ENCODE measurements at places on chromosomes 3 and 15.
A peak's percentile ranks its signal among the peaks of the same experiment; 100 is the strongest.

- DNase-seq, result no peak
Measured at GRCh38 chr3:118970819-118971218, 63.8 kb downstream of the IGSF11 start.

DNA sequence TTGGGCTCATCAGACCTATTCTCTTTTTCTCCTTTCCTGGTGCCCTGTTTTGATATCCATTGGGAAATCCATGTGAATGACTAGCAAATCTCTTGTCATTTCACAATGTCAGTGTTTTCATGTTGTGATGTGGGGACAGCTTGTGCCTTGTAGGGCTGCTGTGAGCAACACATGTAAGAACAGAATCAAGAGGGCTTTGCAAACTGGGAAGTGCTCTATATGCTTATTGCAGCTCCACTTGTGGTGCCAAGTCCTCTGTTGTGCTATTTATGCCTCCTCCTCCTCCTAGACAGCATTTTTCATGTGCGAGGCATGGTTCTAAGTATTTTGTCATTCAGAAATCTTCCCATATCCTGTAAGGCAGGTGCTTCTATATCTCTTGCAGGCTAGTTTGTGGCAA is 56.4 kb downstream of the ZNF621 start:
- DNase-seq, result no peak

DNA sequence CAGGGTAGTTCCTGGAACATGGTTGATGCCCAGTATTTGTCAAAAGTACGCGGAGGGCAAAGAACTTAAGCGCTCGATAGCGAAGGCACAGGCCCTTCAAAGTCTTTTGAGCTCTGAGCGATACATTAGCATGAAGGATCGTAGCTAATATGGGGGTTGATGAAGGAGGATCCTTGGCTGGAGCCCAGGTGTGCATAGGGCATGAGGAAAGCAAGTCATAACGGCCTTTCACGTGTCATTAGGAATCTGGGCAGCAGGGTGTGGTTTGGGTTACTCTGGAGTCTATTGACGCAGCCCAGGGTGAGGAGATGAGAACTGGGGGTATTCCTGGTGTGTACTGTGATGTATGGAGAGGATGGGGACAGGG is 31.7 kb downstream of the SPINK8 start:
- DNase-seq, result no peak

GRCh38 chr3:59526999-59527398 is 477.2 kb upstream of the CFAP20DC start:
- no peak for DNase-seq

GRCh38 chr3:119331661-119332060 is 37.5 kb downstream of the ARHGAP31 start:
- DNase-seq, result no peak

- DNase-seq, result no peak
Measured at GRCh38 chr3:25849641-25850385, 59.9 kb downstream of the OXSM start.

DNA sequence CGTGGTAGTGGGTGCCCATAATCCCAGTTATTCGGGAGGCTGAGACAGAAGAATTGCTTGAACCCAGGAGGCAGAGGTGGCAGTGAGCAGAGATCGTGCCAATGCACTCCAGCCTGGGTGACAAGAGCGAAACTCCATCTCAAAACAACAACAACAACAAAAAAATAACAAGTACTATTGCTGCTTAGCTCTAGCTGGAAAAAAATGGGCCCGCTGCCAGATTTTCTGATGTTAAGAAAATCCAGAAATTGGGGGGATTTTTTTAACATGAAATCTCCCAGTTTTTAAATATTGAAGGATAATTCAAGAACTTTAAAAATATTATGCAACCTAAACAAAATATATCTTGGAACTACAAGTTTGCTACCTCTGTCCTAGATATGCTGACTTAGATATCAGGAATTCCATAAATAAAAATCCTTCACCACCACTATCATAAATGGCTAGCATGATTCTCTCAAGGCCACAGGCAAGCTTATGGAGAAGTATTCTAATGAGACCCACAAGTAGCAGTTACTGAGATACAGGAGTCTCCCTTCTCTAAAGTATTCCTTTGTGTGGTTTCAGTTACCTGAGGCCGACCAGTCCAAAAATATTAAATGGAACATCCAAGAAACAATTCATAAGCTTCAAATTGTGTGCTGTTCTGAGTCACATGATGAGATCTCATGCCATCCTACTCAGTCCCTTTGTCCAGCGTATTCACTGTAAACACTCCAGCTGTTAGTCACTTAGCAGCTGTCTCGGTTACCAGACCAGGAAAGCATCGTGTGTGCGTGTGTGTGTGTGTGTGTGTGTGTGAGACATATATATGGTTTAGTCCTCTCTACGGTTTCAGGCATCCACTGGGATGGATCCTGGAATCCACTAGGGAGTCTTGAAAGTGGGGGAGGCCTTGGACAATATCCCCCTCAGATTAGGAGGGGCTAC is 277.2 kb downstream of the TBL1XR1 start:
- DNase-seq, result no peak

DNA sequence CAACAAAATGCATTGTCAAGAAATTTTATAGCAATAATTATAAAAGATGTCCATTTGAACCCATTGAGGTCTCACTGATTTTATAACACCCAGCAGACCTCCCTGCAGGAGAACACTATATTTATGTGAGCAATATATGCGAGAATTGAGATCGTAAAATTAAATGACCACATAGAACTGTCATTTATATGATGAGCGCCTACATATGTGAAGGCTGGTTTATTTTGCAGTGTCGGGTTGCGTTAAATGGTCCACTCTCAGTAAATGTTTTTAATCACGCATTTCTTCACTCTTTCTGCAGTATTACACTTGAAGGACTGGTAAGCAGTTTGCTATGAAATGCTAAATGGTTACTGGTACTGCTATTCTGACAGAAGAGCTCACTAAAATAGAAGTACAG is 408.5 kb upstream of the AGTR1 start:
- DNase-seq, result peak; percentile 7

DNA sequence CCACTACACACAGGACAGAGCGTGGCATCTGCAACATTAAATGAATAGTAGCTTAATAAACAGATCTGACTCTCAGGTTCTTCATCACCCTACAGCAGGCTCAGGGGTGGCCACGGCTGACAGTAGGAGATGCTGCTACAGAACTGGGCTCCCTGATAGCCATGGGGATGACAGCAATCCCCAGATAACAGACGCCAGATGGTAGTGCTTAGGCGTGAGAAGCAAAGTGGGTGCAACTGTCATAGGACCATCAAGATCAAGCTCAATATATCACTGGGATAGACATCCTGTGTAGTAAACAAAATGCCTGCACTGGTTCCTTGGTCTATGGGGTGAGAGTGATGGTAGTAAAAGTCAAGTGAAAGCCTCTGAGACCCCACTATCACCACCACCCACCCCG is 2.6 kb upstream of the TPRA1 start:
- DNase-seq, result no peak

GRCh38 chr3:43923104-43923882 is 232.6 kb downstream of the ABHD5 start:
- peak; percentile 27 for DNase-seq

- no peak for DNase-seq
Measured at GRCh38 chr3:172580680-172581401, 57.6 kb upstream of the TNFSF10 start.

DNA sequence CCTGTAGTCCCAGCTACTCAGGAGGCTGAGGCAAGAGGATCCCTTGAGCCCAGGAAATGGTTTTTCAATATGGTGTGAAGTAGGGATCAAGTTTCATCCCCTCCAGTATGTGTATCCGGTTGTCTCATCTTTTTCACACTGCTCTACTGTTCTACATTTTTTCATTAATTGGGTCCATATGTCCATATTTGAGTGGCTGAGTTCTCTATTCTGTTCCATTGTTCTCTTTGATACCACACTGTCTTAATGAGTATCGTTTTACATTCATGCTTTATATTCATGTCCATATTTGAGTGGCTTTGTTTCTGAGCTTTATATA is 81.6 kb upstream of the LRRFIP2 start:
- no peak for DNase-seq

DNA sequence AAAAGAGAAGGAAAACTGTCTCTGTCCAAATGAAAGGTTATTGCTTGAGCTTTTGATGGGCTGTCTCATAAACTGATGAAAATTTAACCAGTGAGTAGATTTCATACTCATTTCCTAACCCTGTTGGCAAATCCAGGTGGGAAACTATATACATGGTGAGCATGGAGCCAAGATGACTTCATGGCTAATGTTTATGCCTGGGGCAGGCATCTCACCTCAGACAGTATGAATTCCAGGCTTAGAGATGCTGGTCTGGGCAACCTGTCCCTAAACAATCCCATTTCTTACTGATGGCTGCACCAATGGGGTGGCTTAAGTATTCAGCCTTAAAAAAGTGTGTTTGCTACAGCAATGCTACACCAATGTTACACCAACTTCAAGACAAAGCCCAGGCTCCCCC is 58.1 kb downstream of the SLTM start:
- no peak for DNase-seq

DNA sequence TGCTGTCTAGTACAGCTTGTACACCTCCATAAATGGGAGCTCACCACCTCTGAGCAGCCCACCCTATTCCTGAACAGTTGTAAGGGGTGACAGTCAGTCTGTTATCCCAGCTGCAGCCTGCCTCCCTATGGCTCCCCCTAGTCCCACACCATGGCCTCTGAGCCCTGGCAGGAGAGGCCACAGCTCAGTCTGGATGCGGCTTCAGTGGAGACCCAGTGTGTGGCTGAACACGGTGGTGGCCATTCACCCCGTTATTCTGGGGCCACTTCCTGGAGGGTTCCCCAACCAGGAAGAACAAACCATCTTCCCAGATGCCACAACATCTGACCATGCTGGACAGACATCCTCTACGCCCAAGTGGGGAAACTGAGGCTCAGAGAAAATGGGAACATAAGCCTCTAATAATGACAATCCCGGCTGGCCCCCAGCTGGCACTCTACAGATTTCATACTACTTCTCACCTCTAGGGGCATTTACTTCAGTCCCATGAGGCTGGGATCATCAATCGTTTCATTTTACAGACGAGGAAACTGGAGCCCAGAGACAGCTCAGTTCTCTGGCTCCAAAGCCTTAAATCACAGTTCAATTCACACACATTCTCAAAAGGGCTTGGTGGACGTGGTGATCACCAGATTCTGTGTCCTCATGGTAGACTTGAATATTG is 9.2 kb upstream of the GRIP2 start:
- no peak for DNase-seq

GRCh38 chr15:39852250-39852649 is 67.8 kb downstream of the GPR176 start:
- DNase-seq, result no peak

GRCh38 chr3:28295898-28296490 is 52.5 kb upstream of the ZCWPW2 start:
- no peak for DNase-seq

DNA sequence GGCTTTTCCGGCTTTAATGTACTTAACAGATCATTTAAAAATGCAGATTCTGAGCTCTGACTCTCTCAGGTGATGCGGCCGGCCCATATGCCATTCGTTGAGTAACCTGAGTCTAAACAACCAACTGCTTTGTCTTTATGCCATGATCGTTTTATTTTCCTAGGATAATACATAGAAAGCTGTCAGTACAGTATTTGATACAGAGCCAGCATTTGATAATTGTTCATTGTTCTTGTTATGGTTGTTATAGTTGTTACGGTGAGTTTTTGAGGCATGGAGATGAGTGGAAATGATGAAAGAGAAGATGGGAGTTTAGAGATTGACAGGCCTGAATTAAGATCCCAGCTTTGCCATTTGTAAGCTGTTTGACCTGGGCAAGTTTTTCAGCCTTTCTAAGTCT is 40.0 kb downstream of the TMEM45A start:
- no peak for DNase-seq

GRCh38 chr15:100926971-100927756 is 8.0 kb downstream of the LRRK1 start:
- no peak for DNase-seq

- no peak for DNase-seq
Measured at GRCh38 chr3:23501201-23501802, 298.2 kb downstream of the UBE2E2 start.

GRCh38 chr3:128725547-128726022 is 398 bp upstream of the RAB7A start:
- no peak for DNase-seq

GRCh38 chr3:119825820-119826219 is 43.9 kb downstream of the NR1I2 start:
- DNase-seq, result no peak

DNA sequence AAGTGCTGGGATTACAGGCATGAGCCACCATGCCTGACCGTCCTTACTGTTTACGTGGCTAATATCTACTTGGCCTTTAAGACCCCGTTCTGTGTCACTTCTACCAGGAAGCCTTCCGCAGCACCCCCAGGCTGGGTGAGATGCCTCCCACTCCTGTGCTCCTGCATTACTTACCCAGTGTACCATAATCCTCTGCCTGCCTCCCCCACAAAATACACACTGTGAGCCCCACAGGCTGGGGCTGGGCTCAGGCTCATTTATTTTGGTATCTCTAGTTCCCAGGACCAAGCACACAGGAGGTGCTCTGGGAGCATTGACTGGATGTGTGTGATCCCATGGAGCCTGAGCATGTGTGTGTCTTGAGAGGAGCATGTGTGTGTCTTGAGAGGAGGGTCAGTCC is 14.9 kb downstream of the MRAS start:
- no peak for DNase-seq

- DNase-seq, result no peak
Measured at GRCh38 chr15:69758291-69758771, 305.7 kb downstream of the RPLP1 start.

DNA sequence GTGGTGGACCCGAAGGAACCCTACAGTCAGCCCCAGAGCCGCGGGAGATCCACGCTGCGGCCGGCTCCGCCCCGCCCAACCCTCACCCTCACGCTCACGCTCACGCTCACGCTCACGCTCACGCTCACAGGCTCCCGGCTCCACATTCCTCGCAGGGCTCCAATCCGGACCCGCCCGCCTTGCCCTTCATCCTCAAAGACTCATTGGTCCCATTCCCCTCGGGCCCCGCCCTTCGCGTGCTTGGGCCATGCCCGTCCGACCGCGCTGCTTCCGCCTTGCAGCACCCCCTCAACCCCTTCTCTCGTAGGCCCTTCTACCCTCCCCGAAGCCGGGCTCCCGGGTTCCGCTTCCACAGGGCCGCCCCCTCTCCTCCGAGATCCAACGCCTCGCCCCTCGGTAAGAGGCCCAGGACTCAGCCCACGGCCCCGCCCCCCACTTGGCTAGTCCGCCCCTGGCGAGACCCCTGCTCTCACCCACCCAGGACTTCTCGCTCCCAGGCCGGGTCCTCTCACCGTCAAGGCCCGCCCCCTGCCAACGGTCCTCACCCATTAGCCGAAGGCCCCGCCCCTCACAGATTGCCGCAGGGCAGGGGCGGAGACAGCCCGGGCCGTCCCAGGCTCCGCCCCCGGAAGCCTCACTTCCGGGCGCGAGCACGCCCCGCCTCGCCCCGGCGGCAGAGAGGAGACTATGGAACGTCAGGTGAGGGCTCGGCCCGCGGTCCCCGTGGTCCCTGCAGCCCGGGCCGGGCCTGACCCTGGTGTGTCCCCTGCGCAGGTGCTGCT is at the start of gene APEH:
APEH (plus strand) TSS at position 637 of the 782 bp plus-strand sequence; CDS start at position 688, 51 bp downstream.
- peak; percentile 96 for DNase-seq

- no peak for DNase-seq
Measured at GRCh38 chr15:62822228-62822627, 220.3 kb upstream of the TPM1 start.

All from right kidney (tissue), 9 donors.